Esophagus muscularis mucosa (tissue), 4 donors: ENCODE measurements at places on chromosomes 3 and 15. TPM values are rescaled to one million over a fixed set of nuclear protein-coding genes. Genes with fewer than 3 reads are reported as not detected.

Gene AADAC
- total RNA-seq, result not detected

- no peak overlapping the region for H3K4me3 ChIP-seq
- H3K4me1 ChIP-seq, result peaks cover 7% of the 10 kb centered on the region
- no peaks in the 10 kb centered on the region for H3K27me3 ChIP-seq
- no peak for DNase-seq
- no peak overlapping the region for H3K27ac ChIP-seq
Measured at GRCh38 chr15:62035256-62035924, 24.9 kb downstream of the VPS13C start.

Gene RFX7
- 7.7 TPM for total RNA-seq

Gene PLIN1
- total RNA-seq, result 0.99 TPM

DNA sequence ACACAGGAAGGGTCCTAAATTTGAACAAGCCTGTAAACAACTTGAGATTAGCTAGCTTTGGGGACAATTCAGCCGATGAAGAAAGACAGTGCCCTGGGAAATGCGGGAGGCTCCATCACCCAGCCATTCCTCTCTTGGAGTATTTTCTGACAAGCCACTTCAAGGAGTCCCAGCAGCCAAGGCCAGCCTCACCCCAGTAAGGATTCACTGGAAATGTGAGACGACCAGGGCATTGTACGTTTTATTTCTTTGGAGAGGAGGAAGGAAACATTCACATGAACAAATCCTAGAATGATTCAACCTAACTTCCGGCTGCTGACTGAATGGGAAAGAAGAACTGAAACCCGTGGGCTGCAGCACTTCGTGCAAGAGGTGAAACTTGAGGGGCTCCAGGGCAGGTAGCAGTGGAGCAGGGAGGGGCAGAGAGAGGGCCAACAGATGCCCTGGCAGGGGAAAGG, 116.4 kb upstream of the ARHGEF3 start:
- DNase-seq, result no peak
- H3K27ac ChIP-seq, result peak overlapping the region; percentile 8
- no peaks in the 10 kb centered on the region for H3K36me3 ChIP-seq
- H3K27me3 ChIP-seq, result no peaks in the 10 kb centered on the region

Gene CYP1A2
- not detected for total RNA-seq

DNA sequence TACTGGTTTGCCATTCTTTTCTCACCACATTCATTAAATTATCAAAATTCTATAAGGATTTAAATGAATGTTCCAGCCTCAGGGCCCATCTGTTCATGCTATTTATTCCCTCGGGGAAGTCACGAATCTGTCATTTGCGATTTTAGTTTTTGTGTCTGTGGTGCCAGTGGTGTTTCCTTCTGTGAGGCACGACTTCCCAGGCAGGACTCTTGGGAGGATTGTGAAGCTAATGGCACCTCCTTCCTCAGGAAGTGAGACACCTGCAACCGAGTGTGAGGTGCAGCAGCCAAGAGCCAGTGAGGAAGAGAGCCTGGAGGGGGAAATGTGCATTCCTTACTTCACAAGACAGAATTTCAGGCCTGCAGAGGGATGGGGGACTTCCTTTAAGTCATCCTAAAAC, 24.1 kb downstream of the SV2B start:
- no peaks in the 10 kb centered on the region for H3K4me1 ChIP-seq
- no peak for DNase-seq
- H3K4me3 ChIP-seq, result no peak overlapping the region
- H3K27me3 ChIP-seq, result peaks cover 37% of the 10 kb centered on the region

DNA sequence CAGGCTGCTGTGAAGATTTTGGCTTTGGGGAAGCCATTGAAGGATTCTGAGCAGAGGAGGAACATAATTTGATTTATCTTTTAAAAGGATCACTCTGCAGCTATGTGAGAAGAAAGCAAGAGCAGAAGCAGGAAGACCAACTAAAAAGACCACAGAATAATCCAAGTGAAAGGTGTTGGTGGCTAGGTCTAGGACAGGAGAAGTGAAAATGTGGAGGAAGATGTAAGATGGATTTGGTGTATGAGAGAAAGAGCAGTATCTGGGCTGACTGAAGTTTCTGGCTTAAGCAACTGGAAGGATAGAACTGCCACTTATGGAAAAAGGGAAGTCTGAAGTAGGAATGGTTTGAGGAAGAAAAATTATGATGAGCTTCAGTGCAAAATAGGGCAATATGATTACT, 62.0 kb downstream of the SFMBT1 start:
- H3K36me3 ChIP-seq, result no peaks in the 10 kb centered on the region
- H3K27ac ChIP-seq, result no peak overlapping the region
- no peak for DNase-seq
- no peak overlapping the region for H3K4me3 ChIP-seq
- H3K4me1 ChIP-seq, result no peaks in the 10 kb centered on the region
- H3K27me3 ChIP-seq, result no peaks in the 10 kb centered on the region

Gene CYP8B1
- total RNA-seq, result not detected

DNA sequence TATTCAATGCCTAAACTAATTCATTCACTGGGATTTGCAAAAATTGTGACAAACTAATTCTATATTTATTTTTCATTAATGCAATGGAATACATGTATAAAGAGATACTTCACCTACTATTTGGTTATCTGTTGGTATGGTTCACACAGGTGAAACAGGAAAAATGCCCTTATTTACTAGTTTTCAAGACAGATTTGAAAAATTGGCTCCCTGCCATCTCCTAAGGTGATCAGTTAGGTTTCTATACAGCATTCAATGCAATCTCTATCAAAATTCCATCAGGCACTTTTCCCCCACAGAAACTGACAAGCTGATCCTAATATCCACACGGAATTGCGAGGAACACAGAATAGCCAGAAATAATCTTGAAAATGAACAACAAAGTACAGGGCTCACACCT, 101.1 kb downstream of the DLG1 start:
- no peak for DNase-seq
- H3K4me1 ChIP-seq, result no peaks in the 10 kb centered on the region
- H3K4me3 ChIP-seq, result no peak overlapping the region
- no peak overlapping the region for H3K27ac ChIP-seq
- H3K36me3 ChIP-seq, result peaks cover 10% of the 10 kb centered on the region

GRCh38 chr3:53229606-53230005, 26.2 kb downstream of the TKT start:
- H3K27ac ChIP-seq, result no peak overlapping the region
- H3K36me3 ChIP-seq, result peaks cover 100% of the 10 kb centered on the region
- H3K4me3 ChIP-seq, result no peak overlapping the region
- no peak for DNase-seq

DNA sequence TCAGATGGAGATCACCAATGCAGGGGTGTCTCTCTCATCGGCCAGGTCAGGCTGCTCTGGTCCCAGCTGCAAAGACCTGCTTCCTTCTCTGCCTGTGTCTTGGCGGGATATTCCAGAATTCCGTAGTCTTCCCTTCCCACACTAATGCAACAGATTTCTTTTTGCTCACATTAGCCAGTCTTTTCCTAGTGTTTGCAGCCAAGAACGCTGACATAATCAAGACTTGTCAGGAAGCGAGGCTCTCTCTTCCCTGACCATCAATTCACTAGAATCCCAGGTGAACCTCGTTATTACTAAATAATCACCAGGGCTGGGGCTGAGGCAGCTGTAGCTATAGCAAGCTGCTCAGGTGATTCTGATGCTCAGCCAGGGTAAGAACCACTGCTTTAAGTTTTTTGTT, 43.2 kb upstream of the ACKR4 start:
- H3K4me3 ChIP-seq, result no peak overlapping the region
- peaks cover 18% of the 10 kb centered on the region for H3K36me3 ChIP-seq
- DNase-seq, result no peak
- peaks cover 28% of the 10 kb centered on the region for H3K4me1 ChIP-seq
- no peaks in the 10 kb centered on the region for H3K27me3 ChIP-seq
- no peak overlapping the region for H3K27ac ChIP-seq

Gene CCR1
- 42.1 TPM for total RNA-seq

- H3K4me3 ChIP-seq, result no peak overlapping the region
- no peak for DNase-seq
- no peaks in the 10 kb centered on the region for H3K27me3 ChIP-seq
- H3K4me1 ChIP-seq, result peaks cover 5% of the 10 kb centered on the region
Measured at GRCh38 chr15:33099213-33099612, 95.3 kb downstream of the FMN1 start.

Gene AGTR1
- total RNA-seq, result 12.5 TPM

- H3K4me1 ChIP-seq, result no peaks in the 10 kb centered on the region
- no peaks in the 10 kb centered on the region for H3K27me3 ChIP-seq
- H3K27ac ChIP-seq, result no peak overlapping the region
- H3K4me3 ChIP-seq, result no peak overlapping the region
Measured at GRCh38 chr3:183073839-183074238, 25.5 kb downstream of the MCCC1 start.

DNA sequence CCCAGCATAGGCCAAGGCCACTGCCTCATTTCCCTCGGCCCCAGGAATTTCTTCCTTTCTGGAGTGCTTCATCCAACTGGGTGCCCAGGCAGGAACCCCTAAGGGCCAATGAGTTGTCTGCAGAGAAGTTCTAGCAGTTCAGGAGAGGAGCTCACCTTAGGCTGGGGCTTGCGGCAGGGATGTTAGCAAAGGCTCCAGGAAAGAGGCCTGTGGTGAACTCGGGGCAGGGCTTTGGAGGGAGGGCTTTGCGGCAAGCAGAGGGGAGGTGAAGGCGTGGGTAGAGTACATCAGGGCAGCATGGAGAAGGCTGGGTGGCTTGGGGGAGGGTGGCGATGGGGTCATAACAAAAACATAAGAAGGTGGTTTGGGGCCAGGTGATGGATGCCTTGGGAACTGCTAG, 1.1 kb downstream of the GHRL start:
- H3K4me1 ChIP-seq, result peaks cover 6% of the 10 kb centered on the region
- no peak overlapping the region for H3K27ac ChIP-seq
- H3K36me3 ChIP-seq, result peaks cover 5% of the 10 kb centered on the region
- DNase-seq, result no peak
- no peak overlapping the region for H3K4me3 ChIP-seq

- H3K36me3 ChIP-seq, result no peaks in the 10 kb centered on the region
- DNase-seq, result no peak
- H3K4me1 ChIP-seq, result peaks cover 23% of the 10 kb centered on the region
- no peak overlapping the region for H3K4me3 ChIP-seq
- no peaks in the 10 kb centered on the region for H3K27me3 ChIP-seq
Measured at GRCh38 chr3:29683018-29683993, 402.4 kb downstream of the RBMS3 start.

Gene ARPP21
- total RNA-seq, result 0.33 TPM

DNA sequence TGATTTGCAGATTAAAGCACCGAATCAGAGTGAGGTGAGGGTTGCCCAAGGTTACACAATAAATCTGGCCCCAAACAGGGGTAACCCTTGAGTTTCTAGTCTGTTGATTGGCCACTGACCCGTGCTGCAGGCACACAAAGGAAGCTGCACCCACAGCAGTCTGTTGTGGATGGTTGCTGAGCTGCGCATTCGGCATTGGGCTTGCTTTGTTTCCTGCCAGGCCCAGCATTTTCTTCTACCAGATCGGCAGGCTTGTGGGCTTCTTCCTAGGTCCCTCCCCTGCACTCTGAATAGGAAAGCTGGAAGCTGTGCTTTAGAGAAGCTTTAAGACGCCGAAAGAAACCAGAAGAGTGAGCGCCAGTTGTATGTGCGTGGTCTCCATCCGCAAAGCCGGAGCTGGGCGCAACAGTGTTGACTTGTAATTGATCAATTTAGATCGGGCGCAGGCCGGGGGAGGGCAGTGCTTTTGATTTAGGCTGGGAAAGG, 12.1 kb downstream of the B3GNT5 start:
- H3K4me3 ChIP-seq, result no peak overlapping the region
- peaks cover 4% of the 10 kb centered on the region for H3K36me3 ChIP-seq
- DNase-seq, result no peak
- no peak overlapping the region for H3K27ac ChIP-seq
- H3K27me3 ChIP-seq, result no peaks in the 10 kb centered on the region
- peaks cover under 1% of the 10 kb centered on the region for H3K4me1 ChIP-seq

DNA sequence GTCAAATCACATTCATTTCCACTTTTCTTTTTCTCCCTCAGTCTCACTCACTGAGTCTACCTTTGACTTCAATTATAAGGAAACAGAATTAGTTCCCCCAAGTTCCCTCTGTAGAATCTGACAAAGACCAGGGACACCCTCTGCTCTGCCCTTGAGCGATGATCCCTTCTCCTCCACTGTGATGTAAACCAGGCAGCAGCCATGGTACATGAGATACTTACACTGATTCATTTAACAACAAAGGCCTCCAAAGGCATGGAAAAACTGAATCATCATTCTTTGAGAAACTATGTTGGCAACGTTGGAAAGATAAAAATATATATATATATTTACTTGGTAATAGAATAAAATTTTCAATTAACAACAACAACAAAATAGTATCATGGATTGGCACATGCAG, 84.1 kb downstream of the P3H2 start:
- H3K4me1 ChIP-seq, result peaks cover 14% of the 10 kb centered on the region
- no peaks in the 10 kb centered on the region for H3K36me3 ChIP-seq
- no peaks in the 10 kb centered on the region for H3K27me3 ChIP-seq
- no peak for DNase-seq
- H3K4me3 ChIP-seq, result no peak overlapping the region

- H3K36me3 ChIP-seq, result no peaks in the 10 kb centered on the region
- H3K27me3 ChIP-seq, result no peaks in the 10 kb centered on the region
- no peak for DNase-seq
Measured at GRCh38 chr3:56196700-56197099, 271.6 kb downstream of the ERC2 start.

- peaks cover 3% of the 10 kb centered on the region for H3K4me1 ChIP-seq
- H3K4me3 ChIP-seq, result peak overlapping the region; percentile 44
- no peak for DNase-seq
Measured at GRCh38 chr15:29968895-29969561, 113.7 kb upstream of the GOLGA8J start.

GRCh38 chr3:40690749-40691451, 166.1 kb downstream of the ZNF621 start:
- no peak for DNase-seq
- no peak overlapping the region for H3K4me3 ChIP-seq
- H3K27ac ChIP-seq, result peak overlapping the region; percentile 62
- H3K36me3 ChIP-seq, result no peaks in the 10 kb centered on the region
- no peaks in the 10 kb centered on the region for H3K27me3 ChIP-seq

- H3K4me1 ChIP-seq, result no peaks in the 10 kb centered on the region
- no peak overlapping the region for H3K27ac ChIP-seq
- H3K27me3 ChIP-seq, result no peaks in the 10 kb centered on the region
- H3K4me3 ChIP-seq, result no peak overlapping the region
- H3K36me3 ChIP-seq, result peaks cover 18% of the 10 kb centered on the region
- no peak for DNase-seq
Measured at GRCh38 chr15:58873267-58873666, 60.2 kb downstream of the SLTM start.

Gene MST1
- 4.7 TPM for total RNA-seq

DNA sequence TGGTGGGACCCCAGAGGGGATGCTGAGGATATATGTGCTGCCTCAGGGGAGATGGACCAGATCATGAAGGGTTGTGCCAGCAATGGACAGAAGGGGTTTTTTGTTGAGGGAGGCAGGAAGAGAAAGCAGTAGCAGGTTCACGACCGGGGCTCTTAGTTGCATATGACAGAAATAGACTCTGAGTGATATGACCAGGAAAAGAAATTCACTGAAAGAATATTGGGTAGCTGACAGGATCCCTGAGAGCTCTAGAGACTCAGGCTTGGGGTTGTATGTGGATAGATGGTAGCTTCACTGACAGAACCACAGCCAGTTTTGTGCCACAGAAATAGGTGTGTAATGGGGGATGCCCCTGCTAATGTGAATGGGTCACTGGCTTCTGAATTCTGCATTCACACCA, 241.6 kb downstream of the ZNF621 start:
- H3K4me1 ChIP-seq, result no peaks in the 10 kb centered on the region
- H3K36me3 ChIP-seq, result no peaks in the 10 kb centered on the region
- peak; percentile 72 for DNase-seq
- no peaks in the 10 kb centered on the region for H3K27me3 ChIP-seq
- H3K4me3 ChIP-seq, result no peak overlapping the region
